Lung (tissue), 17 donors: ENCODE measurements at places on chromosomes 7 and 10.

- DNase-seq: no peak
These were observed 216.3 kb downstream of the SDK1 start for GRCh38 chr7:3517344-3517743.

DNA sequence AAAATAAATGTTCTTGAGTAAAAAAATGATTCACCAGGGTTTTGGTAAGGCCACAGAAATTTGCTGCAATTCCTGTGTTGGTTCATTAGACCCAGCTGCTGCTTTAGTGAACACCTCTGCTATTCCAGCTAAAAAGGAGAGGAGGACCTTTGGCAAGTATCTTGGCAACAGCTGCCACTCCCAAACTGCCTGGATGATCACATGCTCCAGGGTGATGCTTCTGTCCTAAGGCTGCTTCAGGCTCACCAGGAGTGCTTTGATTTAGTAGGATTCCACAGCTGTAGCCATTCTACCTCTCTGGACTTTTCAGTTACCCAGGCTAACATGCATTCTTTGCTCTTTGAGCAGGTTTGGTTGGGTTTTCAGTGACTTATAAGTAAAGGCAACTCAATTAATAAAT is 82.6 kb upstream of the NPVF start:
- no peak for DNase-seq

GRCh38 chr10:5546891-5547680 is 22.3 kb downstream of the CALML3 start:
- peak; percentile 7 for DNase-seq

GRCh38 chr10:116197946-116198675 is 74.9 kb downstream of the GFRA1 start:
- no peak for DNase-seq

- no peak for DNase-seq
These were observed 15.1 kb downstream of the TTYH3 start for GRCh38 chr7:2646680-2647571.

DNA sequence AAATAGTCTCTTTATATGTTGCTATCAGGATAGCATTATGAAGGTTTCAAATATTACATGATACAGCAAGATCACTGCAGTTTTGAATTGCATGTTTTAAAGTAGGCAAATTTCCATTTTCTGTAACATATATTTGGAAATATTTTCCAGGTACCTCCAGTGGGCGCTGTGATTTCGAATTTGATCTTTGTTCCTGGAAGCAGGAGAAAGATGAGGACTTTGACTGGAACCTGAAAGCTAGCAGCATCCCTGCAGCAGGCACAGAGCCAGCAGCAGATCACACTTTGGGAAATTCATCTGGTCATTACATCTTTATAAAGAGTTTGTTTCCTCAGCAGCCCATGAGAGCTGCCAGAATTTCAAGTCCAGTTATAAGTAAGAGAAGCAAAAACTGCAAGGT is 299.0 kb downstream of the MALRD1 start:
- no peak for DNase-seq

DNA sequence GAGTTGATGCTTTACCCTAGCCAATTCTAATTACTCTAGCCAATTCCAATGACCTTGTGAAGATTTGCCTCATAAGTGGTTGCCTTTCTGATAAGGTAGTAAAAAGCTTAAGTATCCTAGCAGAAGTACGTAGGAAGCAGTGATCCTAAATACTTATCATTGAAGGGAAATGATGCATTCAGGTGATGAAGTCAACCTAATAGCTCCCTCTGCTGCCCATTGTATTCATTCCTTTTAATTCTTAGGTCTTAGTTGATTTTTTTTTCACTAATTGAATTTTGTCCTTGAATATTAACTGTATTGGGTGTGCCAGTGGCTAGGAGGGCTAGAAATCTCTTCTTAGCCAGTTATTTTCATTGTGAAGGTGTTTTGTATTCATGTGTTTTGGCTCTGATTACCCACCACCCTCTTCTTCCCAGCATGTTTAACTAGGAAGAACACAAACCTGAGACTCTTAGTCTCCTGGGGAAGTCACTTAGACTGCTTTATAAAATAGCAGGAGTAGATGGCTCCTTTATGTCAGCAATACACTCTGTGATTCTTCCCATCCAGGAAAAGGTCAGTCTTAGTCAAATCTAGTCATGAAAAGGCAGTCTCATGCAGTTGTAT is 46.3 kb downstream of the PLEKHA8 start:
- no peak for DNase-seq

- DNase-seq: no peak
These were observed 111.5 kb downstream of the ELAPOR2 start for GRCh38 chr7:86947929-86948328.

GRCh38 chr7:1942243-1942940 is 272.3 kb downstream of the ELFN1 start:
- DNase-seq: no peak

- DNase-seq: no peak
These were observed 58.3 kb downstream of the DPYSL4 start for GRCh38 chr10:132245056-132245455.

DNA sequence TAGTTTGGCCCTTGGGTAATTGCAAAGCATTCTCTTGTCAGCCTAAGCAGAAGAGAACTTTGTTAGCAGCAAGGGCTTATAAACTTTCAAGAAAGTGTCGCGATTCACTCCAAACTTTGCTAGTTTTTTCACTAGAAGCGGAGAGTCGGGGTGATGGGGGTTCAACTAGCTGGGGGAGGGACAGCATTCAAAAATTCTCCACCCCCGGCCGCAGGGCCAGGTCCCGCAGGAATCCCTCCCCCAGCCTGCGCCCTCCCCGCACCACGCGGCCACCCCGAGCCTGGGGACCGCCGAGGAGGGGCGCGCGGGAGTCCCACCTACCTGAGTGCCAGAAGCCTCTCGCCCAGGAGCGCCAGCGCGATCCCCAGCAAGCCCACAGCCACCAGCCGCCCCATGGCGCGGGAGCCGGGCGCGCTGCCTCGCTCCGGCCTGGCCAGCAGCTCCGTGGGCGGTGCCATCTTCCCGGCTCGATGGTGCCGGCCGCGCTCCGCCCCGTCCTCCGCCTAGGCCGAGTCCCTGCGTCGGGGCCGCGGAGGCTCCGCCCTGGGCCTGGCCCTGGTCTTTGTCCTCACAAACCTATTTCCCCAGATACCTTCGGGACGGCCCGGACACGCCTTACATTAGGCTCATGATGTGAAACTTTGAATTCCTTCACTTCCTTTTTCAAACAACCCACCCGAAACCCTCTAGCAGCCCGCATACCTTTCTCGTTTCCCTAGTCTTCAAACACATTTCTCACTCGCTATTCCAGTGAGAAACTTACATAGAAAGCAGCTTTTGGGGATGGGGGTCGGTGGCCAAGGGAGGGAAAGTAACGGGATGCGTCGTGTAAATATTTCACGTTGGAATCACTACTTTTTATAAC is at the start of gene PON2:
PON2 (minus strand) TSS at position 472 of the 865 bp plus-strand sequence; CDS start at position 395, 77 bp downstream.
- DNase-seq: peak; percentile 86

- DNase-seq: peak; percentile 77
These were observed 91.5 kb downstream of the ARID5B start for GRCh38 chr10:61992671-61993668.
